GM20000 (cell line): ENCODE measurements at places on chromosomes 7 and 10.

DNA sequence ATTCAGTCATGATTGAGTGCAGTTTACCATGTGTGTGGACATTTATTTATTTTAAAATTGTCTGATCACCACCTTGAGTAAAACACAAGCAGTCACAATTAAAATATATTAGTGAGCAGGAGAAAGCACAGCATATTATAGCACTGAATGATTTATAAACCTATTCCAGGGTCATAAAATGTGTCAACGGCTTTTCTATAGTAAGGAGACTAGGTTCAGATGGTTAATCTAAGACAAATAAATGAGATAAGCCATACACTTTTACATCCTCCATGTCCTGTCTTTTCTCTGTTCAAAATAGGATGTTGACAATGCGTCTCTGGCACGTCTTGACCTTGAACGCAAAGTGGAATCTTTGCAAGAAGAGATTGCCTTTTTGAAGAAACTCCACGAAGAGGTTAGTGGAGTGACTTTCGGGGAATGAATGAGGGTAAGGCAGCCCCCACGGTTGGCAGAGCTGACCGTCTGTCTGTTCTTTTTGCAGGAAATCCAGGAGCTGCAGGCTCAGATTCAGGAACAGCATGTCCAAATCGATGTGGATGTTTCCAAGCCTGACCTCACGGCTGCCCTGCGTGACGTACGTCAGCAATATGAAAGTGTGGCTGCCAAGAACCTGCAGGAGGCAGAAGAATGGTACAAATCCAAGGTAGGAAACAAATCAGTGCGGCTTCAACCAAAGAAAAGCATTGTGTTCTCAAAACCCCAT is 5.4 kb downstream of the VIM start:
- no peak for DNase-seq

DNA sequence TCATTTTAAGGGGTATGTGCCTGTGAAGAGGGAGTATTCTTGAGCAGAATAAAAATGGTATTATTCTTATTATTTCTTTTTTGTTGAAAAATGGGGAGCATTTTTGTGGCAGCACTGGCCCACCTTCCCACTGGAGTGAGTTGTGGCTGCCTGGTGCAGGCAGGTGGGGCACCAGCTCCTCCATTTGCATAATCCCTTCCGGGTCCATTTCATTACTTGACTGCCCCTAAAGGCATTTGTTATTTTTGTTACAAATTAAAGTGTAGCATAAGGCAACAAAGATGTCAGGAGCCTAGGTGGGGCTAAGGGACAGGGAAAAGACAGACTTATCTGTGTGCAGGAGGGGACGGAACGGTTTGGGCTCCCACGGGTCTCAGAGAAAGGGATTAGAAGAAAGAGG is 26.8 kb downstream of the GOLGA7B start:
- DNase-seq, result no peak

GRCh38 chr10:114094795-114095194 is 51.1 kb downstream of the ADRB1 start:
- DNase-seq, result peak; percentile 56

GRCh38 chr7:127978421-127978820 is 52.8 kb downstream of the LRRC4 start:
- DNase-seq, result no peak

GRCh38 chr7:137324796-137325696 is 18.5 kb downstream of the PTN start:
- no peak for DNase-seq

GRCh38 chr7:75987805-75988567 is 6.4 kb downstream of the TMEM120A start:
- DNase-seq, result no peak

- no peak for DNase-seq
Measured at GRCh38 chr7:71652510-71652909, 520.6 kb downstream of the GALNT17 start.

DNA sequence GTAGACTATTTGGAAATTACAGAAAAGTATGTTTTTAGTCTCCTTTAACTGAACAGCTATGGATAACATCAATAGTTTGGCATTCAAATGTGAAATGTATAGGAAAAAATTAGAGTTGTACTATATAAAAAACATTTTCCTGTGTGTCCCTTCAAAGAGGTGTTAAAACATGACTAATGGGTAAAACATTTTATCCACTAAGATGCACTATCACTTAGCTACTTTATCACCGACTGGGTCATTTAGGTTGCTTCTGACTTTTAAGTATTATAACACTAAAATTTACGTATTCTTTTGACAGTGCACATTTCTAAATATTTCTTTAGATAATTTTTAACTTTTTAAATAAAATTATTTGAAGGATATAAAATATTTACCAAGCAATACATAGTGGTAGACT is 77.6 kb downstream of the UBE2H start:
- DNase-seq, result no peak

DNA sequence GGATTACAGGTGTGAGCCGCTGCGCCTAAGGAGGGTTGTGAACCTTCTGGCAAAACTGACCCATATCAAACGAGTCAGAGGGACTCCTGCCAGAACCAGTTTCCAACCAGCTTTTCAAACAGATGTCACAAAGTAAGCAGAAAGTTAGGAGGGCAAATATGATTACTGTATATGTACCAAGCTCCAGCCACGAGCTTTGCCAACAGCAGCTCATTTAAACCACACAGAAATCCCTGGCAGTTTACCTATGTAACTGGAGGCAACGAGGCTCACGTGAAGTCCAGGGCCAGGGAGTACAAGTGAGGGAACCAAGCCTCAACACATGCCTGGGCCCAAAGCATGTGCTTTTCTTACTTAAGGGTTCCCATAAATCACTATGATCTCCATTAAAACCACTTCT is 12.5 kb upstream of the DAGLB start:
- no peak for DNase-seq

DNA sequence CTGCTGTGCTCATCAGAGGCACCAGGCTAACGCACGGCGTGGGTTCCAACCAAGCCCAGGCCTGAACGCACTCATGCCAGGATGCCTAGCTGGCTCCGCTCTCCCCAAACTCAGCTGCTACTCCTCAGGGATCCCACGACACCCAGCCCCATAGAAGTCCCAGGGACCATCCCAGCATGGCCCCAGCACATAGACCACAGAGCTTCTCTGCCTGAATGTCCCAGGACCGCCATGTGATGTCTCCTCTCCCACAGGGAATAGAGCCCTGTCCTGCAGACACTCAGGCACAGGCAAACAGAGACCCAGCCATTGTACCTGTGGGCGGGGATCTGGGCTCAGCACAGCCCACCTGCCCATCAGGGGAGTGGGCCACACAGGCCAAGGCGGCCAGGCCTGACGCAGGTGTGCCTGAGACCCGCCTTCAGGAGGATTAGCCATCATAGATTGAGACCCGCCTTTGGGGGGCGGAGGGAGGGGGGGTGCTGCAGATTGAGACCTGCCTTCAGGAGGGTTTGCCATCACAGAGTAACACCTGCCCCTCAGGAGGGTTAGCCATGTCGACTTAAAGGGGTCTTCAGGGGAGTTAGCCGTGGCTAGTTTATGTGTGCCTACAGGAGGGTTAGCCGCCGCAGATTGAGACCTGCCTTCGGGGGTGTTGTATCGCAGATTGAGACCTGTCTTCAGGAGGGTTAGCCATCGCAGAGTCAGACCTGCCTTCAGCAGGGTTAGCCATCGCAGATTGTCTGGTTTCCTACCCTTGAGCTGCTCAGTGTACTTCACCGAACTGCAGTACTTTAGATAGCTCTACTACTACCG is 29.0 kb downstream of the RASGEF1A start:
- DNase-seq, result no peak

GRCh38 chr10:20281579-20281978 is 465.3 kb downstream of the PLXDC2 start:
- DNase-seq, result no peak

DNA sequence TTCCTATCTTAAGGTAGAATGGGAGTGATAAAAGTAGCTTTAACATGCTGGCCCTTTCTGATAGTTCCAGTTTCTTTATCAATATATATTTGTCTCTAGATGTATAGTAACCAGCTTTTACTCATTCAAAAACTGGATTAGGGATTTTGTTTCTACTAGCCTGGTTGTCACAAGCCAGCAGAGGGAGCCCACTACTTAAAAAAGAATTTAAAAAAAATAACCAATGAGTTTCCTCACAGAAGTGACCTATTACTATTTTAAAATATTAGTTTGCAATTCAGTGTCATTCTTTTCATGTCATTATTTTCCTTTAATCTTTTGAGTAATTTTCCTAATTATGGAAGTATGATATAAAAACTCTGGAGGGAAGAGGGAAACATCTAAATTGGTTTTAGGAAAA is 142.1 kb downstream of the PHTF2 start:
- peak; percentile 19 for DNase-seq

DNA sequence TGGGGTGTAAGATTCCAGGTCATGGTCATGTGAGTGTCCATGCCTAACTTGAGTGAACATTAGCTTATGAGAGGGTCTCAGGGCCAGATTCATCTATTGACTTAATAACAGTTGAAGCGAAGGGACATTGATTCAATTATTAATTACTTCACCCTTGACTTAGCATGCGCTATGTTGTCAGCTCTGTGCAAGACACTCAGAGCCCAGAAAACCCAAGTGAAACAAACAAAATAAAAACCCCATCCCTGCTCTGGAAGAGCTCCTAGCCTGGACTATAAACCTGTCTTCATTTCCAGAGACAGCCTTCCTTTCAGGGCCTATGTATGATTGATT is 66.0 kb upstream of the TNS3 start:
- DNase-seq, result no peak

DNA sequence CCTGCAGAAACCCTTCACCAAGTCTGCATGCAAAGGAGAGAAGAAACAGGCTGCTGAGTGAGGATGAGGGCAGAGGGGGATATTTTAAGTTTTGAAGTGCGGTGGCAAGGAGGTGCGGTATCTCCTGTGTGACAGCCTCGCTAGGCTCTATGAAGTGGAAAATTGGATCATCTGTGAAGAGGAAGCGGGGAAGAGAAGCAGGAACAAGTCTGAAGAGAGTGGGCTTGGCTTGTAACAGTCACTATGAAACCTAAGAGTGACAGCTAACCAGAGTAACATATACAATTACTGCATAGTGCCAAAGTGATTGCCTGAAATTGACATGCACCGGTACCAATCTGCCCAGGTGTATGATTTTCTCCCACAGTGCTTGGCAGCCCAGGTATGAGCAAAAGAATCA is 287.5 kb upstream of the KLF14 start:
- DNase-seq, result no peak

DNA sequence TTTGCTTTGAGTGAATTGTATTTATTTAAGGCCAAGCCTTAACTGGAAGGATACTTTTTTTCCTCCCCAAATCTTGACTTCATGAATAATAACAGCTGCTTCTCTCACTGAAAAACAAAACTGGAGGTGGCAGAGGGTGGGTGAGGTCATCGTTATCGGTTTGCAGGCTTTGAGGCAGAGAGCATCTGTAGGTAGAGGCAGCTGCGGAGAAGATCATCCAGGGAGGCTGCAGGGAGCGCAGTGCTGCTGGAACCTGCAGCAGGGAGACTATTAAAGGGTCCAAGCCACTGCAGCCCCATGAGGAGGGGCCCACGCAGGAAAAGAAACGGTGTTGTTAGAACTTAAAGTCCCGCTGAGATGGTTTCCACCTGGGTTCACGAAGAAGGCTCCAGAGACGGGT is 112.1 kb upstream of the SDK1 start:
- DNase-seq, result no peak

DNA sequence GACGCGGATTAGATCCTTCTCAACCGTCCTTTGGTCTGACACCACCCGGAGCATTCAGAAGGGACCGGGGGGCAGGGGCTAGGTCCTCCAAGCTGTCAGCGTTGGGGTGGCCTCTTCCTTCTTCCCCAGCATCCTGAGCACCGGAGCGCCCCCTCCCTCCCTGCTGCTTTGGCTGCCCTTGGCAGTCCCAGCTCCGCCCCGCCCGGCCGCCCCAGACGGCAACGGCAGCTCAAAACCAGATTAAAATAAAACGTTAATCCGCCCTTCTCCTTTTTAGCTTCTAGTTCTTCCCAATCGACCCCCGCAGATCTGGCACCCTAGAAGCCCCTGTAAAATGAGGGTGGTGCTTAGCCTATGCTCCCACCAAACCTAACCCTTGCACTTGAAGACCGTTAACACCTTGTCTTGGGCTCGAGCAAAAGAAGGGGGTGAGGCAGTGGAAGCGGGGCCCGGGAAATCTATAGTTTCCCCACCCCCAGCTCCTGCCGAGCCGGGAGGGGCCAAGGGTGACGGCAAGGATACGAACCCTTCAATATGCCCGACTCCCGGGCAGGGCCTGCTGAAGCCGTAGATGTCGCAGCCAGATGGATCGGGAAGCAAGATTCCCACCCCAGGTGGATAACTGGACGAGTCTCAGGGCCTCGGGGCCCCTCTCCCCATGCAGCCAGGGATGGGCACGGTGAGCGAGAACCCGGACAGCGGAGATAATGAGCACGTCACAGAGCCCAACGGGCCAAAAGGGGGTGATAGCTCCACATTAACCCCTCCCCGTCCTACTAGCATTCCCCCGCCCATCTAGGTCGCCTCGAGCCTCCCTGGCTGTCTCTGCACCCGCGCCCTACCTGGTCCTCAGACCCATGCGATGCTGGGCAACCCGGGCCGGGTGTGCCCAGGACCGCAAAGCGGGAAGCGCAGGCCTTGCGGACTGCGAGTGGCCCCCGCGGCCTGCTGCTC is 169.7 kb downstream of the NRF1 start:
- peak; percentile 68 for DNase-seq

GRCh38 chr7:34844406-34844805 is 186.4 kb downstream of the NPSR1 start:
- no peak for DNase-seq

- DNase-seq, result no peak
Measured at GRCh38 chr7:38554586-38554985, 76.6 kb downstream of the AMPH start.

DNA sequence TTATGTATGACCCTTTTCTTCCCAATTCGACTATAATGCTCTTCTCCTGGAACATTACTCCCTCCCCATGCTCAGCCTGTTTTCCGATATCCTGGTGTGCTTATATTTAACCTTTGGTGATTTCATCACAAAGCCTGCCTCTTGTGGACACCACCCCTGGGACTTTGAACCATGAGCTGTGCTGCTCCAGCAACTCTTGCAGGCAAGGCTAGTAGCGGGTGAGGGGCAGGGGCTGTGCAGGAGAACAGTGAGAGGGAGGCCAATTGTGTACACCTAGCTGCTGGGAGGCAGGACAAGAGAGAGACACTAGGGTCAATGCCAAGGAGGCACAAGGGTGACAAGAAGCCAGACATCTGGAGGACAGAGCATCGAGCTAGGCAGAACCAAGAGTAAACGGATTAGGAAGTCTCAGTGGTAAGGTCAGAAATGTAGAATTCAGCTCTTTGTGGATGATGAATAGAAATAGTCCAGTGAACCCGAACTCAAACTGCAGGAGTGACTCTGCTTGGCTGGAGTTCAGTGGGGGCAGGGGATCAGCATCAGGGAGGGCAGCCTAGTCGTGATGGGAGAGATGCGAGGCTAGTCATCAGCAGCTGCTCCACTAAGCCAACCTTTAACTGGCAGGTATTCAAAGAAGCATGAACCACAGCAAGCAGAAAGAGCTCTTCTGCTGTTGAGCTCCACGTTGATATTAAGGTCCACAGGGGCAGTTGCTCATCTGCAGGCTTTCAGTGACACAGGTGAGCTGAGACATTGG is 31.0 kb upstream of the MKI67 start:
- DNase-seq, result no peak

GRCh38 chr10:49152663-49153062 is 18.8 kb upstream of the FAM170B start:
- no peak for DNase-seq

- DNase-seq, result peak; percentile 78
Measured at GRCh38 chr7:127251465-127252376, 1.0 kb downstream of the GRM8 start.
